HTR-8/SVneo (cell line): ENCODE measurements at places on chromosomes 12 and 14.
A peak's percentile ranks its signal among the peaks of the same experiment; 100 is the strongest.

GRCh38 chr12:114407842-114408411 lies 2.0 kb upstream of the TBX5 start:
- no peak for DNase-seq

DNA sequence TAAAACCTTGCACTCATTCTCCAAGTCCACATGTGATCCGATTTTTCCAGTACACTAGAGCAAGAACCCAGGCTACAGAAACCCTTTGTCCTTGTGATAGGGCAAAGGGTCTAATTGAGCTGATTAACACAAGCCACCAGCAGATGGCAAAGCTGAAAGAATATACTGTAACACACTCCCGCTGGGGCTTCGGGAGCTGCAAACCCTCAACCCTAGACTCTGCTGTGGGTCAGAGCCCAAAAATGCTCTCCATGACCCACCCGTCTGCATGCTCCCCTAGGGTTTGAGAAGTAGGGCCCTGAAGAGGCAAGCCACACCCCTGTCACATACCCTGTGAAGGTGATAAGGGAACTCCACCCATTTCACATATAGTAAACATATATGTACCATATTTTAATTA lies 33.6 kb upstream of the PCNX1 start:
- DNase-seq = no peak

DNA sequence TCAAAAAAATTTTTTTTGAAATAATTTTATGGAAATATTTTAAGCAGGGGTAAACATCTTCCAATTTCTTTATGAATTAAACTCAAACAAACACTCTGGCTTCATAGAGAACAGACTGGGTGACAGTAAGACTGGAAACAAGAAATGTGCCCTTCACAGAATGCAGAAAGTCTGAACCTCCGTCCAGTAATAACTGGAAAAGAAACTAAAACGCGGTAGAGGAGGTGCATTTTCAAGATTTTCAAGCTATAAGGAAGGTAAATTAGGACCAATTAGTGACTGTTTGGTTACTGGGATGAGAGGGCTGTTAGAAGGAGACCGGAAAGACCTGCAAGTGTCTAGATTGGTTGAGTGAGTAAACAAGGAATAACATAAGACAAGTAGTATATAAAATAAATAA lies 245.7 kb downstream of the CEP128 start:
- DNase-seq = no peak

- DNase-seq = no peak
Observed at GRCh38 chr12:79375050-79375449, 315.7 kb downstream of the PAWR start.

DNA sequence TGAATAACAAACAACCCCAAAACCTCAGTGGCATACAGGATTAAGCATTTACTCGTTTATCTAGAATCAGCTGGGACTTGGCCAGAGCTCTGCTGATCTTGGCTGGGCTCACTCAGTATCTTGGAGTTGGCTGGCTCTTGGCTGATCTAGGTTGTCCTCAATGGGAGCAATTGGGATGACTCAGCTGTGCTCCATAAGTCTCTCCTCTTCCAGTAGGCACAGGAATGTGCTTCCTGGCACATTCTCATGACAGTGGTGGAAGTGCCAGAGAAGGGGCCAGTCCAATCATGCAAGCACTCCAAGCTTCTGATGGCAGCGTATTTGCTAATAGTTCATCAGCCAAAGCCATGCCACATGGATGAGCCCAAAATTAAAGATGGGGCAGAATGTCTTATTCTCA lies 41.7 kb upstream of the ANO4 start:
- DNase-seq = no peak

- no peak for DNase-seq
Observed at GRCh38 chr12:104985206-104985605, 910 bp upstream of the NOPCHAP1 start.

- DNase-seq = no peak
Observed at GRCh38 chr14:92607702-92608429, 94.3 kb downstream of the RIN3 start.

DNA sequence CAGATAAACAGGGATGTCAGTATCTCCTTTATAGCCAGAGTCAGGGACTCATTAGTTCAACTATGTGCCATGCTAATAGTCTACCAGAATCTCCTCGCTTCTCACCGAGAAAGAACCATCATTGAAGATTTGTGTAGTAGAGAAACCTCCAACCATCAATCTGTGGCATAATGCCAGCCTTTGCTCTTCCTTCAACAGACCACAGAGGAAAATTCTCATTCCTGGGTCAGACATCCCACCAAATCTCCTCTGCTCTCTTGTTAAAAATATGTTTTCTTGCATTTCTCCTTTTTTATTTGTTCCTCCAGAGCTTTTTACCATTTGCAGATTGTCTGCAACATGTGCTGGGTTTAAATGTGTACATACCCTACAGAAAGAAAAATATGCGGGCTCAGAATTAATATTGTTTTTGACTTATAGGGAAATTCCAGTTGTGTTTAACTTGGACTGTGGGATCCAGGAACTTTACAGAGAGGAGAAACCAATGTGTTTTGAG lies 64.9 kb downstream of the LLPH start:
- no peak for DNase-seq

DNA sequence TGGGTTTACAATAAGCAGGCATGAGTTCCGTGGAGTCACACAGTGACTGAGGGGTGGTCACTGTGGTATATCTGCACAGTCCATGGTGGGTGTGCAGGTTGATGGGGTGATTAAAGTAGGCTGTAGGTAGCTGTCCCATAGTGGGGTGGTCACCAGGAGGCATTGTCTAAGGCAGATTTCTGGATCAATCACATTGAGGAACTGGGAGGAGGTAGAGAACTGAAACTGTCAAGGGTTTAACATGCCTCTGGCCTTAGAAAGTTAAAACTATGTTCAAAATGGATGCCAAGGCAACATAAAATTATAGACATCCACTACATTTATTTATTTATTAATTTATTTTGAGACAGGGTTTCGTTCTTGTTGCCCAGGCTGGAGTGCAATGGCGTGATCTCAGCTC lies 8.3 kb downstream of the ADCK1 start:
- DNase-seq = no peak

DNA sequence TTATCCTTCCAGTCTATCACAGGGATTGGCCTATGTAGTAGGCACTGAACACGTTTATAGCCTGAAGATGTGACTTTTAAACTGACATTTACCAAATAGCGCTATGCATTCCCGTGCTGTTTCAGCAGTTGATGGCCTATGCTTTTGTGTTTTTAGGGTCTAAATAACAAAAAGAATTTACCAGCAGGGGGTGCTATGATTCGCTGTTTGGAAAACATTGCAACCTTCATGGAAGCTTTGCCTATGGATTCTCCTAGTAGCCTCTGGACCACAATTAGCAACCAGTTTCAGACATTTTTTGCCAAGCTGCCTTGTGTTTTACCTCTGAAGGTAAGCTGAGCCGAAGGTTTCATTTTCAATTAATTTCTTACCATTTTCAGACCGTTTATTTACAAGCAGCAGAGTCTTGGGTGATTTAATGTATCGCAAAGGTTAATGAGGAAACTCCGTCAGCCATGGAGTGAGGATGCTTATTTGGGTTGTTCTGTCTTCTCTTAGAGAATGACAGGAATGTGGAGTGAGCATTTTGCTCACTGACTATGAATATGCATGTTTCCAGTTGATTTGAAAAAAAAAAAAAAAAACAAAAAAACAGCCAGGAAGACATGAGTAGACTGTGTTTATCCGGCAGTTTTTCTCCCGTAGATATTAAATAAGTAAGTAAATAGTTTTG lies 133.1 kb downstream of the PRIMA1 start:
- DNase-seq = peak; percentile 56

DNA sequence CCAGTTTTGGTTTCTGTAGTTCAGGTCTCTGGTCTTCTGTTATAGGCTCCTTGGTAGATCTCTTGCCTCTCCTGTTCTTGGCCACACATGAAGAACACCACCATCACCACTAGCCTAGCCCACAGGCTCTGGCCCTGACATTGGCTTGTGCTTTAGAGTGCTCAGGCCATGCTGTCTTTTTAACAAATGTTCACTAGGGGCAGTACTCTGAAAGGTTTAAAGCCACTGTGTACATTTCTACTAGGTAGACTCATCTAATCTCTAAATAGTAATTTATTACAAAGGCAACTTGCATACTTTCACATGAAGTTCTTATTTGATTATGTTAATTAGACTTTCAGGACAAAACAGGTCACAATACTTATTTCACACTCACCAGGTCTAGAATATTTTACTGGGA lies 38.3 kb downstream of the PDE6H start:
- no peak for DNase-seq

GRCh38 chr14:101855958-101856357 lies 94.4 kb downstream of the PPP2R5C start:
- DNase-seq = no peak

DNA sequence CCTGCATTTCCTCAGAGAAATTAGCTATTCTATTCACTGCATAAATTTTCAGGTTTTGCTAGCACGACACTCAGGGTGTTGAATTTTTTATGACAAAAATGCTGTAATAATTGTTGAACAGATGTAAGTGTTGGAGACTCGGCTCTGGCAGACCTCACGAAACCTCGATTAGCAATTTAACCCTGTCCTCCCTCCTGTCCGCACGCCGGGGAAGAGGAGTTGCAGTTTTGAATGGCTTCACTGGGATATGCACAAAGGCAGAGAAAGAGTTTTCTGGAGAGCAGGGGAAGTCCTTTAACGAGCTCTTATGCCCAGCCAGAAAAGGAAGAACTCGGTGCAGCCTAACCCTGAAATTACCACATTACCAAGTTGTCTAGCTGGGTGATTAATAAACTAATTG lies 661.1 kb downstream of the VRK1 start:
- DNase-seq = no peak

DNA sequence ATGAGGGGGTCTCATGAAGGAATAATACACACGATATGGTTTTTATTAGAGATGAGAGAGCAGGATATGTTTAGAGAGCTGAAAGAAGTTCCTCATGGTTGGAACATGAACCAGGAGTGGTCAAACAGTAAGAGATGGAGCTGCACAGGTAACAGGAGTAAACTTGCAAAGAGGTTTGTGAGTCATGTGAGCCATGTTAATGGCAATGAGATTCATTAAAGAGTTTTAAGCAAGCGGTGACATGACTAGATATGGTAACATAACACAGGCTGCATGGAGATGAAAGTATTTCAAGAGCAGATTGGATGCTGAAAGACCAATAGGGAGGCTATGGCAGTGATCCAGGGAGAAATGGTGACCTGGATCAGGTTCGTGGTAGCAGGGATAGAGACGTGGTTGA lies 62.6 kb upstream of the SSTR1 start:
- no peak for DNase-seq

- DNase-seq = no peak
Observed at GRCh38 chr12:29782285-29782870, 1.4 kb downstream of the TMTC1 start.
